ENCODE measurements at places on chromosomes 2 and 18. TPM values are rescaled to one million over a fixed set of nuclear protein-coding genes. Genes with fewer than 3 reads are reported as not detected.

GRCh38 chr2:217107480-217107879 is 247.6 kb upstream of the TNP1 start:
- peak; percentile 39 for DNase-seq

DNA sequence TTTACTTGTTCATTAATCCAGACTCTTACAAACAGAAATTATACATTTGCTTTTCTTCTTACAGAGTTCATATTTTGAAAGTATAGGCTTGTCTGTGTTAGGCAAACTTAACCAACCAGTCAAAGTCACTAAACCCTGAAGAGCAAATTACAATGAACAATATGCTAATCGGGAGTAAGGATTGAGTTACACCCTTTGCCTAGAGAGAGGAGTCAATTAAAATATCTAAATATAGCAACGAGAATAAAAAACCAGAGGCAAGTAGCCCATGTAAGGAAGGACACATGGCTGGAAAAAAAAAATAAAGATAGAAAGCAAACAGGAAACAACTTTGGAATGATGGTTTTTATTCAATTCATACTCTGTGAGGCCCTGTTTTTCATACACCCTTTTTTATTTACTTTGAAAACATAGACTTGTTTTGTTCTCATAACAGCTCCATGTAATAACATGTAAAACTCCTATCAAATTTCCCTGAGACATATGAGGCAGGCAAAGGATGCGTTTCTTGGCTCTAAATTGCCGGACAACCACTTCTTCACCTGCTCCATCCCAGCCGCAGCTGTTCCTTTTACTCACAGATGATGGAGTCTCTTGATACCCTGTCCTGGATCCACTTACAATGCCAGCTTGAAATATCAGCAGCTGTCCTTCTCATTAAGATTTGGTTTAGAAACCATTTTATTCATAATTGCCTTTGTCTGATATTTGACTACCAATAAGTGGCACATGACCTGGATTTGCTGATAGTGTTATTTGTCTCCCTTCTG is 767.7 kb upstream of the GCFC2 start:
- DNase-seq, result no peak

DNA sequence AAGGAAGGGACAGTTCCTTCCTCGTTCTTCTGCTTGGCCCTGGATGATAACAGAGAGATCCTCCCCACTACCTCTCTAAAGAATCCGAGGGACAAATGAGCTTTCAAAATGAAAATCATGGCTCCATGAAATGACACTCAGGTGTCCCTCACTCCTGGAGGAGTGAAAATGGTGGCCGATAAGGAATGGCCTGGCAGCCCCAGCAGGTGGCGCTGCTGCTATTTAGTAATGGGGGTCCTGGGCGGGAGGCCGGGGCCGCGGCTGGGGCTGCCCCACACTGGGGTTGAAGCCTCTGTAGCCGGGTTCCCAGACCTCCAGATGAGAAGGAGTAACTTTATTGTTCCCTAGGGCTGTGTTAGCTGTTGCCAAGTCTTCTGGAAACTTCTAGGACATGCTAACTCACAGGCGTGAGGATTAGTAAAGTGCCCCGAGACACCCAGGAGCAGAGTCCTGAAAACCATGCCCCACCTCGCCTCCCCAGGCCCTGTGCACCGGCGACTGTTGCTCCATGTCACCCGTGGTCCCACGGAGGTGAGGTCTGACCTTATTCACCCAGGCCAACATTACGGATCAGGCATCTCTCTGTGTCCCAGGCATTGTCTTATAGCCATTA is 138.0 kb downstream of the CTIF start:
- DNase-seq, result peak; percentile 39

The NEURL3 gene
- not detected for total RNA-seq

The PRSS56 gene
- 0.40 TPM for total RNA-seq

The RIT2 gene
- not detected for total RNA-seq

The PLB1 gene
- 1.5 TPM for total RNA-seq

The DSG4 gene
- total RNA-seq, result not detected
